ENCODE measurements at places on chromosomes 16 and 17.
A peak's percentile ranks its signal among the peaks of the same experiment; 100 is the strongest.

DNA sequence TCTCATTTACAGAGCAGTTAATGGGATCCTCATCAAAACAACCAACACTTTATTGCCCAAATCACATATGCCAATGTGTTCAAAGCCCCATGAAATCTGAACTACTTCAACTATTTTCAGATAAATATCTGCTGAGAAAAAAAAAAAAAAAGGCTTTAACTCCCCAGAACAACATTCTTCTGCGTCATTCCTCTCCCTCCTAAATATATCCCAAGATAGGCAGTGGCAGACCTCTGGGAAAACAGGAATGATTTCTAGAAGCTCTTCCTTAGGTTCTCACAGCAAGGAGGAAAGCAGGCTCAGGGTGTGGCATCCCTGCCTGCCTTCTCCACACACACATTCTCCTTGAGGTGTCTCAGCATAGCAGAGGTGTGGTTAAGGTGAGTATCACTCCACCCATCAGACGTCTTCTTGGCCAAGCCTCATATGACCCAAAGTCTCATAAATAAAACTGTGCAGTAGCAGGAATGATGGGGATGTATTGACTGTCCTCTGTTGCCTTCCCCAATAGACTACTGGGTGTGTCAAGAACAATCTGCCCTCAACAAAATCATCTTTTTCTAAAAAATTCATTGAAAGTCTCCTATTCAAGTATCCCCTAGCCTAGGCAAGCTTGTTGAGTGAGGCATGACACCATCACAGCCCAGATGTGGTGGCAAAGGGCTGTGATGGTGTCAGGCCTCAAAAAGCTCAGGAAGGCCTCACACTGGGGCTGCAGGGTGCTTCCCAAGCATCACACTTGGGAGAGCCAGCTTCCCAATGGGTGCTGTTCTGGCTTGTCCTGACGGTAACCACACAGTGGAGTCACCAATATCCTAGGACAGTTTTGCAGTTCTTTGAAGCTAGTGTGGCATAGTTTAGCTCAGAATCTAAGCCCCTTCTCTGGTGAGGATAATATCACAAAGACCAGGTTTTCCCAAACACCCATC lies 135.4 kb upstream of the SOX9 start:
- DNase-seq = no peak

DNA sequence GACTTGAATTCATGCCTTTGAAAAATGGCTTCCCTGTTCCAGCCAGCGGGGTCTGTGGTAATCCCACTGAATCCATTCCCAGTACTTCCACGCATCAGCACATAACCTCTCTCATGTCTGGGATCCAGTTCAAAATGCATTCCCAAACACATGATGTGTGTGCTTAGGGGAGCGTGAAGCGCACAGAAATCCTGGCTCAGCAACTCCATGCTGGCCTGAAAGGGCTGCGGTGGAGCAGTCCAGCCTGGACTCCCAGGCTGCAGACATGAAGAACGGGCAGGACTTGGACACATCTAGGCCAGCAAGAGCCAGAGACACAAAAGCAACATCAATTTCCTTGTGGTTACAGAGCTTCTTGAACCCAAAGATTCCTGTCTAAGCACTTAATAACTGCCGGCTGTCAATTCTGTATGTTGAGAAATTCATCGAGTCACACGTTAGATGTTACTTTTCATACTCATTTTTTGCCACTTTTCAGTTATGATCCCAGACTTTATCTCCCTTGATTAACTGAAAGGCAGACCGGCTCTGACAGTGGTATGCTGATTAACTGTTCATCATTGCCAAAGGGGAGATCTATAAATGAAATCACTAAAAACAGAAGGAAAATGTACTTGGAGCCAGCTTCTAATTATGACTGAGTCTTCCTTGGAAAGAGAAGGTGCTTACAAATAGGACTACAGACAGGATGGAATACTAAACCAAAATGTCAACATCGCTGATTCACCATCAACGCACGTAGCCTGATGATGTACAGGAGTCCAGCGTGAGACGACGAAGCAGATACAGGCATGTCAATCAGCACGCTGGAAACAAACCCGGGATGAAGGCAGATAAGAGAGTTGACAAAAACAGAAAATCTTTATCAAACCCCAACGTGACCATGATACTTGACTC lies 23.0 kb downstream of the NSMCE1 start:
- no peak for DNase-seq

GRCh38 chr16:600781-601180 lies 10.9 kb downstream of the RAB40C start:
- DNase-seq = no peak

DNA sequence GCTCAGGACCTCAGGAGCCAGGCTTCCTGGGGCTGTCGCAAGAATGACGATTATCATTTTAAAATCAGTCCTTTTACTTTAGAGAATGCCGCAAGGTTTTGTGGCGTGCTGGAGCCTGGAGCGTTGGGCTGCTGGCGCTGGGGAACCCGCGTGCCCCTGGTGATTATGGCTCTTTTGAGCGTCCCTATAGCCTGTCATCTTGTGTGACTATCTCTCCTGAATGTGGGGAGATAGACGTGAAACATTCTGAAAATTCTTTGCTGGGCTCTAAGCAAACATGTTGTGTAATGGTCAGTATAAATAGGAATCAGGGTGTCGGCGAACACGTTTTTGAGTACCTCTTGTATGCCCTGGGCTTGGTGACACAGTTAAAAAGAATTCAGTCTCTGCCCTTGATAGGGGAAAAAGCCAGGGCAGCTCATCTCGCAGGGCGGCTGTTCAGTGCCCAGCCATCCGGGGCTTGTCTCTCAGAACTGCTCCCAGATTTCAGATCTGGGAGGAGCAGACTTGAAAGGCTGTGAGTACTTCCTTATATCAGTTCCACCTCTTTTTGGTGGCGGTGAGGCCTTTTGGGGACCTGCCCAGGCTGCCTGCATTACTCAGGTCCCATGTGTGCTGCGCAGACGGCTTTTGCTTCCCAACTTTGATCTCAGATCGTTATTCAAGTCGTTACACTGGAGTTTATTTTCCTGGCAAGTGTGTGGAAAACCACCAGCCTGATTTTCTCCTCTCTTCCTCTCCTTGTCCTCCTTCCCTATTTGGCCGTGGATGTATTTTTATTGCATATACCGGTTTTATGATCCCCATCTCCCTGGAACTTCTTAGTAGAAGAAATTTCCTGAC lies 973 bp downstream of the SLC7A6 start:
- DNase-seq = no peak

DNA sequence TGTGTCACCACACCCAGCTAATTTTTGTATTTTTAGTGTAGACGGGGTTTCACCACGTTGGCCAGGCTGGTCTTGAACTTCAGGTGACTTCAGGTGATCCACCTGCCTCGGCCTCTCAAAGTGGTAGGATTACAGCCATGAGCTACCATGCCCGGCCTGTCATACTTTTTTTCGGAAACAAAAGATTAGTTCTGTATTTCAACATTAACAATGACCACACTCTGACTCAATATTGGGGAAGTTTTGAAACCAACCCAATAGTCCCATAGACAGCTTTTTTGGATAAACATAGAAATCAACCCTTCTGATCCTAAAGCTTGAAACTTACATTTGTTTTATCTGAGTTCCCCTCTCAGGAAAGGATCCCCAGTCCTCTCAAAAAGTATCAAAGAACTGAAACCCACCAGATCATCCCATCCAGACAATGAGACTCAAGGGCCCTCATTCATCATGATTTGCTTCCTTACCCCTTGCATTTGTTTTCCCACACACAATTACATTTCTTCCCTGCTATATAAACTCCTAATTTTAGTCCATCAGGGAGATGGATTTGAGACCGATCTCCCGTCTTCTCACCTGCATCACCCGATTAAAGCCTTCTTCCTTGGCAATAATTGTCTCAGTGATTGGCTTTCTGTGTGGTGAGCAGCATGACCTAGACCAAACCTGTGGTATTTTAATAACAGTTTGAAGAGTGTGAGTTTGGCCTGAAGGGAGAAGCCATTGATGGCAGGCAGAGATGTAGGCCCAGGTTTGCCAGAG lies 7.2 kb upstream of the AGRP start:
- no peak for DNase-seq

GRCh38 chr17:83109793-83110645 lies 30.6 kb downstream of the METRNL start:
- DNase-seq = no peak

GRCh38 chr16:85079785-85080570 lies 32.3 kb downstream of the CIBAR2 start:
- DNase-seq = no peak

- DNase-seq = no peak
These were observed 5.2 kb downstream of the TIMP2 start for GRCh38 chr17:78919861-78920450.

GRCh38 chr17:80568246-80568645 lies 23.6 kb downstream of the RPTOR start:
- no peak for DNase-seq

DNA sequence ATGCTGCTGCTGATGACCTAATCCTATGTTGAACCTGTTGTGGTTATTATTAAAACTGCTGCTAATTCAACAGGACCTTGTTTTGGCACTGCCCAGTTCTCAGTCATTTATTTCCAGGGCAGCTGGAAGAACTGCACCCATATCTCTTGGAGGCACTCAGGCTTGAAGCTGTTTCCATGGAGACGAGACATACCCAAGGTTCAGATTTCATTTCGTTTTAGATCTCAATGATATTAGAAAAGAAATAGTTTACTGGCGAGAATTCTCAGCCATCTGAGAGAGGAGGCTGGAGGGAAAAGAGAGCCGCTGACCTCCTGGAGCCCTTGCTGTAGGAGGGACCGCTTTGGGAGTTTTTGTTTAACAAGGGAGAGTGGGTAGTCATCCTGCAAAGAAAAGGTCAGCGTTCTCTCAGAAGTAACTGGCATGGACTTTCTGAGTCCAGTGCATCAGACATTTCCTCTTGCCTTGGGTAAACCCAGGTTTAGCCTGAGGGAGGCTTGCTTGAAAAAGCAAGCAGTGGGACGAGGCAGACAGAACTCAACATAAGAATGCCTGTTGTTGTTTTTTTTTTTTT lies 75.4 kb downstream of the YPEL2 start:
- no peak for DNase-seq

DNA sequence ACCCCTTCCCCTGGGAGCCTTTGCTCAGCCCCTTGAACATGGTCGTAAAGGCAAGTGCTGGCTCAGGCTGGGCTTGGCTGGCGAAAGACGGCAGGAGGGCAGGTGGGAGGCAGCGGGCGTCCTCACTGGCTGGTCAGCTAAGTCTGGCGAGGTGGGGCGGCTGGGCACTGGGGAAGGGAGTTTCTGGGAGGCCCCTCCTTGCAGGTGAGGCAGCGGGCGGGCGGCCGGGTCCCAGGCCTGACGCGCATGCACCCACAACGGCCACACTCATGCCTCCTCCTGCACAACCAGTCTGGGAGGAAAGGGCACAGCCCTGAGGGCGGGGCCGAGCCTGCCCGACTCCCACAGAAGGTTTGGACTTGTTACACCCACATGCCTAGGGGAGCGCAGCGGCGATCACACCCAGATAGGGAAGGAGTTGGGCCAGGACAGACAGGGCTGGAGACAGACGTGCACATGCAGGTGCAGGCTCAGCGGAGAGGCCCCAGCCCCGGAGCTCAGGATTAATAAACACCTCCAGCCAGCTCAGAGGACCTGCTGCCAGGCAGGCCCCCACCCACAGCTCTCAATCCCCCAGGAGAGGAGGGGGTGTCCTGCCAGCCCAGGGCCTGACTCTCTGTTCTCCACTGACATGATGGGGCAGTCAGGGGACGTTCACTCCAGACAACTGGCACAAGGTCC lies at the start of gene EVPL:
EVPL (minus strand) TSS at position 148 of the 681 bp plus-strand sequence; CDS start at position 40, 108 bp downstream.
- no peak for DNase-seq

GRCh38 chr17:5019475-5019956 lies 15.7 kb downstream of the SLC52A1 start:
- peak; percentile 18 for DNase-seq

GRCh38 chr16:12206098-12206748 lies 229.7 kb downstream of the SNX29 start:
- DNase-seq = no peak

- no peak for DNase-seq
These were observed 1.8 kb downstream of the MAPT start for GRCh38 chr17:45895969-45896785.

DNA sequence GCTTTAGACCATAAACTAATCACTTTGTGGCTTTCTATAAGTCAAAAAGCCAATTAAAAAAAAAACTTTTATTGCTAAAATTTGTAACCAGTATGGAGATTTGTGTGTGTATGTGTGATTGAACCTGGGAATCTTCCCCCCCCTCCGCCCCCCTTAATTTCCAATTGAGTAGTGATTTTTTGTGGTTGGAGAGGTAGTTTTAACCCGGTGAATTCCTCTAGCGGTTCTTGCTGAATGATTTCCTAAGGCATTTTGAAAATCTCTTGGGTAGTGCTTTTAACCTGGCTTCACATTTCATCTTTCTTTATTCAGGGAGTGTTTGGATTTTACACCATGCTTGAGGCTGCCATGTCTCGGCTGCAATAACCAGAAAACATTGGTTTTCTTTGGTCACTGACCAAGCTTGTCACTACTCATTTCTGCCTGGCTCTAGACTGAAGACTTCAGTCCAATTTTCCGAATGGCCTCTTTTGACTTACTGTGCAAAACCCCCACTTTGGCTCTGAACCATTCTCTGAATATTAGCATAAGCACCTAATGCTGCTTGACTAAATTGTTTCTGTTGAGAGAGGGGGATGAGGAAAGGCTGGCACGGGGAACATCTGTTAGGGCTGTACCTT lies 35.6 kb downstream of the PRKCA start:
- DNase-seq = no peak

DNA sequence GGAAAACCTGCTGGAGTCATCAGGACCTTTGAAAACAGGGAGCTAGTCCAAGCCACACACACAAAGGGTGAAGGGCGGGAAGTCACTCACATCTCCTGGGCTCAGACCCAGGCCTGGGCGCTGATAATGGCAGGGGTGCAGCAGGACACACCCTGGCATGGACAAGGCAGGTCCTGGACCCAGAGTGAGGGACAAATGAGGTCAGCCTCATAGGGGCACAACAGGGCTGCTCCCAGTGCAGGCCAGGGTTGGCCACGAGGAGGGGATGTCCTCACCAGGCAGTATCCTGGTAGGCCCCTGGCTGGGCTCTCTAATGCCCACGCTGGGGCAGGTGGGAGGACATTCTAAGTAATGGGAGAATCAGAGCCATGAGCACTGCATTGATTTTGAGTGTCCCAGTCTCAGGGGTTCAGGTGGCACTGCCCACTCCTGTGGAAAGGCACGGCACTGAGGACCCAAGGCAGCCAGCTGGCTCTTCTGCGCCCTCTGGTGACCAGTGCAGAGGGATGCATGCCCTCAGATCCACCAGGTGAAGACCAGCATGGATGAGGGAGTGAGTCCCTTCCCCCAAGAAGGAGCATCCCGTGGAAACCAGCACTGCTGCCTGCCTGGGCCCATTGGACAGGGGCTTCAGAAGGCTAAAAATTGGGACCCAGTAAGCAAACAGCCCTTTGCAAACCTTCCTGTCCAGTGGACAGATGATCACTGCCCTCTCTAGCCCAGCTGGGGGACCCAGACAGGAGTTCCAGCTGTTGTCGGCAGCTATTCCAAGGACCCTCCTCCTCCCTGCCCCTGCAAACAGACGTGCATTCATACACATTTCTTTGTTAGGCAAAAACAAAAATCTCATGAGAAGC lies 23.4 kb upstream of the SREBF1 start:
- peak; percentile 39 for DNase-seq

DNA sequence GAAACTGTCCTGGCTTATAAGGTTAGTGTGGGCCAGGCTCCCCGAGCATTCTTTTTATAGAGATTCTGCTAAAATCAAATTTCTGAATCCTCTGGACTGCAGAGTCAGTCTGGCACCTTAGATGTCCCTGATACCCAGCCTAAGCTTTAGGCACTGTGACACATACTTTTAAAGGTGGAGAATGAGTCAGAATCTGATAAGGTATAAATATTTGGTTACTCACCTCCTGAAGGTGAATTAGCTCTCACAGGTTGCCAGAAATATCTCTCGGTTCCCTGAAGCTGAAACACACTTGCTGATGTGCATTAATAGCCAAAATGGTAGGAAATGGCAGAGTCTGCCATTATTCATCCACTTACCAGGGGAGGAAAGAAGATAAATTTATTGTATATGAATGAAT lies 446.9 kb downstream of the UTP18 start:
- no peak for DNase-seq
